CD4-positive, alpha-beta T cell treated with Interleukin-6 for 4 hours (primary cell): ENCODE measurements at places on chromosomes 12 and 14.

DNA sequence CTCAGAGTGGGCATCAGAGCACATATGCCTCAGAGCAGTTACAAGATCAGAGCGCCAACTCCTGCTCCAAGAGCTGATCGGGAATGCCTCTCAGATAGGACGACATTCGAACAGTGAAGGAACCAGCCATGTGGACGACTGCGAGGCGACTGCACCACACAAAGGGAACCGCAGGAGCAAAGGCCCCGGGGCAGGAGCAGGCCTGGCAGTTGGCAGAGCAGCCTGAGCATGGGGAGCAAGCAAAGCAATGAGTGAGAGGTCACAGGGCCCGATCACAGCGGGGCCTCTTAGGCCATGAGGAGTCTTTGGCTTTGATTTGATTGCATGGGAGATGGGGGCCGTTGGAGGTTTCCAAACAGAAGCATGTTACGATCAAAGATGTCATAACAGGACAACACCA is 90.3 kb downstream of the LGMN start:
- no peak for DNase-seq

- DNase-seq, result peak; percentile 83
Observed at GRCh38 chr14:21557084-21557901, 22.6 kb downstream of the OR10G3 start.

DNA sequence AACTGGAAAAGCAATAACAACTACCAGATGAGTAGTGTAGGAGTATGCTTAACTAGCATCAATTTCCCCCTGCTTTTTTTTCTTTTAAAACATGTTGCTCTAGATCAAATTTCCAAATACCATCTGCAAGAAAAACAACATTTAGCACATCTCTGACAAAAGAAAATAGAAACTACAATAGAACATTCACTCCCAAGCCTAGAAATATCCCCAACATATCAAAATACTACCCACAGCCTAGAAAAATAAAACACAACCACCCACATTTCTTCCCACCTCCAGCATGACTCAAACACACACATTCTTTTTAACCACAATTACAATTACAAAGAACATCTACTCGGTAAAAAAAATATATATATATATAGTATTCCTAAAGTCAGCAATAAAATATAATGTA is 120.0 kb downstream of the PPFIA2 start:
- no peak for DNase-seq

GRCh38 chr14:54629183-54629582 is 62.3 kb downstream of the SAMD4A start:
- no peak for DNase-seq

- DNase-seq, result no peak
Observed at GRCh38 chr12:6420364-6420763, 24.4 kb upstream of the CD27 start.

- DNase-seq, result no peak
Observed at GRCh38 chr14:103563226-103563620, 463 bp downstream of the COA8 start.

- DNase-seq, result no peak
Observed at GRCh38 chr12:11446372-11446771, 51.0 kb upstream of the PRB2 start.

DNA sequence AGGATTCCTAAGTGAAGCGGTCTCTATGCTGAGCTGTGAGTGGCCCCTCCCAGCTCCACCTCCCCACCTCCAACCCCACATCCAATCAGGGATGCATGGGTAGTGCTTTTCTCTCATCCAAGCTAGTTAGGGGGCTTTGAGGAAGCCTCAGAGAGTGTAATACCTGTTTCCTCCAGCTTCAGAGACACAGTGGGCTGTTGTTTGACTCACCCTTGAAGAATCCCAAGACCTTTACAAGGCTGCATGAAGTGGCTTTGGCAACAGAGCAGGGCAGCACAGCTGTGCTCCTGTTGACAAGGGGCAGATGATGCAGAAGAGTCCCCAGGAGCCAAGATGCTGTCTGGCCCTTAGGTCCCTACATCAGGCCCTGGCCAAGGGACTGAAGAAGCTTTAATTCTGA is 27.1 kb upstream of the CLMN start:
- no peak for DNase-seq

DNA sequence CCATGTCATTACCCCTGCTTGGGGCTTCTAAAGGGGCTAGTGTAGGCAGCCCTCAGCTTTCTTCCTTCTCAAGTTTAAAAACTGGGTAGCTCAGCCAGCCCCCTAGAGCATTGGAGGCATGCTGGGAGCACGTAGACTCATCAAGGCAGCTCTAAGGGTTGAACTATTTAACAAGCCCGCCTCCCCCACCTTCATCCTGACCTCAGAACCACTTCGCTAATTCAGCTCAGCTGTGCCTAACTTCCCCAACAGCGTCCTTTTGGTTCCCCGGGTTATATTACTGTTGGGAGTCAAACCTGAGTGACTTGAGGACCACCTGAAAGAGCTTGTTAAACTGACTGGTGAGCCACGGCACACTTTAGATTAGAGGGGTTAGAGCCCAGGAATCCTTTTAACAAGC is 30.1 kb downstream of the MAX start:
- DNase-seq, result no peak

GRCh38 chr12:78799649-78800048 is 64.9 kb upstream of the SYT1 start:
- DNase-seq, result no peak

DNA sequence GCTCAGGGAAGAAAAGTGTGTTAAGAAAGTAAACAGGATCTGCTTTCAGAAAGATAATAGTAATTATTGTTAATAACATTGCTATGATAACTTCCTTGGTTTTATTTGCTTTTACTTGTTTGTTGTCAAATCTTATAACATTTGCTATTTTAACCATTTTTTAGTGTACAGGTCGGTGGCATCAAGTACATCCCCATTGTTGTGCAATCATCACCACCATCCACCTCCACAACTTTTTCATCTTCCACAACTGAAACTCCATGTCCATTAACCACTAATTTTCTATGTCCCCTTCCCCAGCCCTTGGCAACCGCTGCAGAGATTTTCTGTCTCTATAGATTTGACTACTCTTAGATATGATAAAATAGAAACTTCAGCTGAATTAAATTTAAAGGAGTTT is 22.7 kb upstream of the NUAK1 start:
- DNase-seq, result no peak

- DNase-seq, result peak; percentile 23
Observed at GRCh38 chr14:74792249-74793039, 29.3 kb downstream of the YLPM1 start.

DNA sequence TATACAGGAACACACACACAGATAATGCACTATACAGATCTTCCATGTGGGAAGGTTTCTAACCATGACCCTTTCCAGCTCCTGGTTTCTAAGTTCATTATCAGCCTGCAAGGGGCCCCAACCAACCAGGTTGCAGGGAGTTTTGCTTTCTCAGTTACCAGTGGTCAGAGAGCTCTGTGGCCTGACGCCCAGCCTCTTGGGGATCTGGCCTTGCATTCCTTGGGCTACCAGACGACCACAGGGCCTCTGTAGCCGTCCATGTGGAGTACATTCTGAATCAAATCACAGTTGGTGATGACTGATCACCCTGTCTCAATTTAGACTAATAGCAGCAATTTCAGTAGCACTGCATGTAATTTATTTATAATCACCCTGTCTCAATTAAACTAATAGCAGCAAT is 47.5 kb downstream of the PAH start:
- no peak for DNase-seq

DNA sequence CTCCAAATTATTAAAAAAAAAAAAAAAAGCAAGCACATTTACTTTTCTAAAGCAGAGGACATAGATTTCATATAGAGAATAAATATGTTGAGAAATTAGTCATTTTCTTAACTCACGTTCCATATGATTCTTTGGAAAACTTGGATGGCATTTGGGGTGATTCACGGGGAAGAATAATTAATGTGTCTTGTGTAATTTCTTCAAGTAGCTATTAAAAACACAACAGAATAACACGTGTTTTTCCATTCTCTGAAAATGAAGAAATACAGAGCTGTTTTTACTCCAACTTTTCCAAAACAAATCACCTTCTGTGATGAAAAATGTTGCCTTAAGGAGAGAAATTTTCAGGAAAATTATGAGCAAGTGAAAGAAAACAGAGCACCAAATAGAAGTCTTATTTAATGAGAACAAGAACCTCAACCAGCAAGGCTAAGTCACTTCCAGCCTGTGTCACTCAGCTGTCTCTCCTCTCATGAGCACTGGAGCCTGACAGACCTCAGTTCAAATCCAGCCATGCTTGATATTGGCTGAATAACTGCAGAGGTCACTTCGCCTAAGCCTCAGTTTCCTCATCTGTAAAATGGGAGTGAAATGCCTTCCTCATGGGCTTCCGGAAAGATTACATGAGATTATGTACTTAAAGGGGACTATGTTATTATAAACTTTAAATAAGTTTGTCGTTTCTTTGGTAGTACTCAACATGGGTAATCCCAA is 42.8 kb upstream of the NUAK1 start:
- no peak for DNase-seq

DNA sequence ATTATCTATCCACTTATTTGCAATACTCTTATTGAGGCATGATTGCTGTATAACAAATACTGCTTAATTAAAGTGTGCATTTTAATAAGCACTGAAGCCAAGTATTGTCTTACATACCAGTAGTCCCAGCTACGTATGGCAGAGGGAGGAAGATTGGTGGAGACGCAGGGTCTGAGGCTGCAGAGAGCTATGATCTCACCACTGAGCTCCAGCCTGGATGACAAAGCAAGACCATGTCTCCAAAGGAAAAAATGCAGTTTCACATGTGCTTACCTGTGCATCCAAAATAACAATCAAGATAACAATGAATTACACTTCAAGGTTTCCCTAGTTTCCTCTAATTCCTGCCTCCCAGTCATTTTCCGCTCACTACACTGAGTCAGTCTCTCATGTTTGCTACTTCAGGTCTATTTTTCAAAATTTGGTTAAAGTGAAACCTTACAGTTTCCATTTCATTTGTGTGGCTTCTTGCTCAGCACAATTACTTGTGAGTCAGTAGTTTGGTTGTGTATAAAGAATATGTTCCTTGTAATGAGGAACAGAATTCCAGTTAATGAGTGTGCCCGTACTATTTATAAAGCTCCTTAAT is 1250.1 kb downstream of the TMEM121 start:
- DNase-seq, result no peak

GRCh38 chr12:104443008-104443407 is 13.7 kb upstream of the CHST11 start:
- DNase-seq, result no peak

GRCh38 chr14:90115780-90116179 is 54.0 kb downstream of the KCNK13 start:
- DNase-seq, result no peak

GRCh38 chr14:99249389-99249788 is 22.6 kb downstream of the BCL11B start:
- peak; percentile 58 for DNase-seq

DNA sequence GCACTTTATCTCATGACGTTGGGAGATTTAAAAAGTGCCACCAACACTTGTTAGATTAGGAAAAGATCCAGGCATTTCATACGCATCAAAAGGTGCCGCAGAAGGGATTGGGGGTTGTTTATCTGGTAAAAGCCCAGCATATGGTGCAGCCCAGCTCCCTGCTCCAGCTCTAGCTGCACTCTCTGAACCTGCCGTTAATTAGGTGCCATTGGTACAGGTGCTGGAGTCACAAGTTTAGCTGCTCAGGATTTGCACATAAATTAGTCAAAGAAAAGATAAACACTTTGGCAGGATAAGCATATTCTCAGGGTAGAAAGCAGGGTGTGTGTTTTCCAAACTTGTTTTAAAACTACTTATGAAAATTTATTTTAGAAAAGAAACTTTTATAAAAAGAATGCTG is 932.6 kb upstream of the TMEM132C start:
- no peak for DNase-seq

GRCh38 chr14:56310643-56311042 is 192.4 kb downstream of the PELI2 start:
- DNase-seq, result no peak

GRCh38 chr14:63478437-63478852 is 64.7 kb downstream of the PPP2R5E start:
- DNase-seq, result no peak
